ENCODE measurements at places on chromosomes 5 and 9. TPM values are rescaled to one million over a fixed set of nuclear protein-coding genes. Genes with fewer than 3 reads are reported as not detected.

JMY gene
- total RNA-seq, result 5.6 TPM

GCNT4 gene
- 0.70 TPM for total RNA-seq

SPINK13 gene
- total RNA-seq, result not detected

OR5C1 gene
- not detected for total RNA-seq

SLC6A3 gene
- not detected for total RNA-seq

KCTD16 gene
- total RNA-seq, result not detected

HACD4 gene
- total RNA-seq, result 2.8 TPM

ZNF366 gene
- not detected for total RNA-seq

FOXI1 gene
- not detected for total RNA-seq

PPP3R2 gene
- not detected for total RNA-seq

SLCO6A1 gene
- total RNA-seq, result not detected

NUTM2F gene
- total RNA-seq, result not detected

PTGS1 gene
- total RNA-seq, result 0.28 TPM

CDH10 gene
- not detected for total RNA-seq

KLF4 gene
- 1.0 TPM for total RNA-seq

CCDC180 gene
- total RNA-seq, result 1.9 TPM

FSTL4 gene
- 0.42 TPM for total RNA-seq

TSLP gene
- 0.42 TPM for total RNA-seq

FAM120A gene
- total RNA-seq, result 147 TPM

IL4 gene
- total RNA-seq, result 20.5 TPM

POC5 gene
- total RNA-seq, result 21.3 TPM

ORM2 gene
- not detected for total RNA-seq
